Right cardiac atrium (tissue), 5 donors: ENCODE measurements at places on chromosomes 5 and 9. TPM values are rescaled to one million over a fixed set of nuclear protein-coding genes. Genes with fewer than 3 reads are reported as not detected.

- DNase-seq = no peak
Measured at GRCh38 chr5:58105836-58106235, 354.1 kb downstream of the PLK2 start.

DNA sequence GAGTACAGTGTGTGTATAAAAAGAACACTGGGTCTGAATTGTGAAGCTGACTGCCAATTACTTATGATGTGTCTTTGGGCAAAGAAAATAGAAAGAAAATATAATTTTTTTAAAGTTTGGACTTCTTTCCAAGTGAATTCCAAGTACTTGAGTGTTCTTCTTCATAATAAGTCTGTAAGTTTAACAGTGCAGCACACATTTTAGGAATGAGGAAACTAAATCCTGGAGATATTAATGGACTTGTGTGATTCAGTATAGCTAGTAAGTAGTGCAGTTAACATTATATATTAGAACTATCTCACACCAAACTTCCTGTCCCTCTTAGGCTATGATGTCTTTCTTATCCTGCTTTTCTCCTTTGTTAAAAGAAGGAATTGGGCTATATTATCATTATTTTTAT lies 1953.8 kb downstream of the MAT2B start:
- DNase-seq = no peak

GRCh38 chr5:157596487-157596886 lies 20.9 kb upstream of the ADAM19 start:
- no peak for DNase-seq

GRCh38 chr5:152650413-152650812 lies 245.3 kb upstream of the NMUR2 start:
- DNase-seq = no peak

- no peak for DNase-seq
Measured at GRCh38 chr5:91225848-91226686, 157.1 kb downstream of the ARRDC3 start.

DNA sequence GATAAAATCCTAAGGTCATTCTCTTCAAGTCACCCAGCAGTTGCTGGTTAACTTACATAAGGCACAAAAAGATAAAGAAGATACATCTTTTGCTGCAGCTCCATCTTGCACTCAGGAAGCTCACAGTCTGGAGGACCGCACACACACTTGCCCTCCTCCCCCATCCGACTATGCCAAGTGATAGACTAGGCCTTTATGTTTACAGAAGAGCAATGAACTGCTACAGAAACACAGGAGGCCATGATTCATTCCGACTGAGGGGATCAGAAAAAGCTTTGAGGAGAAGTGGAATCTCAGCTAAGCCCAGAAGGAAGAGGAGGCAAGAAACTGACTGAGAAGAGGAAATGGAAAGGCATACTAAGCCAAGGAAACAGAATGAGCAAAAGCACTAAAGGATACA lies 17.4 kb downstream of the NRG2 start:
- no peak for DNase-seq

- peak; percentile 87 for DNase-seq
Measured at GRCh38 chr5:124744170-124744971, 2.1 kb downstream of the ZNF608 start.

GRCh38 chr9:87578625-87579024 lies 81.0 kb downstream of the DAPK1 start:
- no peak for DNase-seq

DNA sequence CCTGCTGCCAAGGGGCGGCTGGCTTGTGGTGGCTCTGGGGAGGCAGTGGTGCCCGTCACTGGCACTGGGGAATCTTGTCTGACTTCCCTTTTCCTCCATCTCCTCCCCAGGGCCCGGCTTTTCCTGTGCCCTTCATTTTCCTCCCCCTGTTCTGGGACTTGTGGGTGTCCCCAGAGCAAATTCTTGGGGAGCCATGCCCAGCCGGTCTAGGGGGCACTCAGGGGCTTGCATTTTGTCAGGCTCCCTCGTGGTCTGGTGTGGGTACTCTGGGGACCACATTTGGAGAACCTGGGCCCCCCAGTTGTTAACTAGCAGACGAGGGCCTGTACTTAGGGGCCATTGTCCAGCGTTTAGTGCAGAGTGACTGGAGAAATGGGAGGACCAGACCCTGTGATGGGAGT lies 105.2 kb upstream of the IER5L start:
- DNase-seq = no peak

GRCh38 chr5:54519509-54519876 lies 1.9 kb downstream of the SNX18 start:
- no peak for DNase-seq

DNA sequence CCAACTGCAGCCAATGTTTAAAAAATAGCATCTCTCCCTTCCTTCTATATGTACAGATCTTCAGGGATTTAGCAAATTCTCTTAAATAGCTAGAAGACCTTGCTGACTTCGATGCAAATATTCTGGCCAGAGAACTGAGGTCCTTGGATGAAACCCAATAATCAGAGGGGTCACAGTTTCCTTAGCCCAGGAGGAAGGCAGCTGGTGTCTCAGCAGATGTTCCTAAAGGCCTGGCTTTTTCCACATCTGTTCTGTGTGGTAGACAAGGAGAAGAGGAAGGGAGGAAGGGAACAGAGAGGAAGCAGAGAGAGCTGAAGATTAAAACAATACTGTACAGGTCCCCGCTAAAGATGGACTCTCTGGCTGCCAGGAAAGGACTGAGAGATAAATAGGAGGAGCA lies 33.1 kb downstream of the BOD1 start:
- DNase-seq = no peak

DNA sequence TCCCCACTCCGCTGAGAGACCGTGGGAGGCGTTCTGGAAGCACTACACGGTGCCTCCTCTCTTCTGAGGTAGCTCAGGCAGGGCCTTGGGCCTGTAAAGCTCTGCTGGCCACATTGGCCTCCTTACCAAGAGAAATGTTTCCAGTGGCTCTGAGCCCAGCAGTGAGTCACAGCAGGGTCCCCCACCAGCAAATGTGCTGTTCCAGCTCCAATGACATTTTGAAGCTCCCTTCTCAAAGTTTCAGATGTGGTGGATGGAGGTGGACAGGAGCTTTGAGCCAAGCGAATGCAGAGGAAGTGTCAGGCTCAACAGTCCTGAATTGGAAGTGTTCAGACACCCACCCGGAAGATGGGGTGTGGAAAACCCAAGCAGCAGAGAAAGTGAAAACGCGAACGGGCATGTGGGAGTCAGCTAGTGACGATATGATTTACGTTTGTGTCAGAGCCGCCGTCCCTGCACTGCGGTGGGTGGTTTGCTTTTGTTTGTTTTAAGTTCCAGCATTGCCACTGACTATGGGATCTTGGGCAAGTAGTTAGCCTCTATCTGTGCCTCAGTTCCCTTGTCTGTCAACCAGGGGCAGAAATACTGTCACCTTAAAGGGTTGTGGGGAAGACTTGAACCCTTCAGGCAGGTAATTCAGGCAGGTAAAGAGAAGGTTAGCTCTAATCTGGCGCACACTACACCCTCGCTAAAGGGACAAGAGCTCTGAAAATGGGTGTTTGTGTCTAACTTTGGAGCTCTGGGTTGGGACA lies 38.2 kb downstream of the C5orf15 start:
- peak; percentile 80 for DNase-seq

- DNase-seq = peak; percentile 67
Measured at GRCh38 chr9:115058684-115059315, 59.2 kb downstream of the TNC start.

- DNase-seq = peak; percentile 40
Measured at GRCh38 chr5:146785065-146785464, 93.5 kb downstream of the PPP2R2B start.

DNA sequence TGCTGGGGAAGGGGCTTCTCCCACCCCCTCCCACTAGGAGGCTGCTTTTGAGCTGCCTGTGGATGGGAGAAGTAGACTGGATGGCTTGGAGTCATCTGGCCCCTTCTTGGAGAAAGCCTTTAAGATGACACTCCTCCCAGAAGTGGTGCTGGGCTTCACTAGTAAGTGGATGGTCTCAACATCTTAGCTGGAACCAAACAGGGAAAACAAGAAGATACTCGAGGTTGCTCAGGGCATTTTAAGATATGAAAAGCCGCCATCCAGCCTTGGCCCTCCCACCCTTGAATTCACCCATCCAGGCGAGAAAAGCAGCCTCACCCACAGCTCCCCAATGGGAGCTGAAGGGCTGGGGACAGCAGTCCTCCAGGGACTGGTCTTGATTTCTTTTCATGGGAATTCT lies 7.8 kb upstream of the SMIM32 start:
- no peak for DNase-seq

CD74 gene
- polyA plus RNA-seq = 201 TPM

RANBP17 gene
- 0.72 TPM for polyA plus RNA-seq

ATG12 gene
- polyA plus RNA-seq = 22.9 TPM

NPR3 gene
- 12.6 TPM for polyA plus RNA-seq

TEX48 gene
- not detected for polyA plus RNA-seq

PAIP2 gene
- polyA plus RNA-seq = 183 TPM

CHSY3 gene
- 0.68 TPM for polyA plus RNA-seq
